ENCODE measurements at places on chromosomes 6 and 20.

DNA sequence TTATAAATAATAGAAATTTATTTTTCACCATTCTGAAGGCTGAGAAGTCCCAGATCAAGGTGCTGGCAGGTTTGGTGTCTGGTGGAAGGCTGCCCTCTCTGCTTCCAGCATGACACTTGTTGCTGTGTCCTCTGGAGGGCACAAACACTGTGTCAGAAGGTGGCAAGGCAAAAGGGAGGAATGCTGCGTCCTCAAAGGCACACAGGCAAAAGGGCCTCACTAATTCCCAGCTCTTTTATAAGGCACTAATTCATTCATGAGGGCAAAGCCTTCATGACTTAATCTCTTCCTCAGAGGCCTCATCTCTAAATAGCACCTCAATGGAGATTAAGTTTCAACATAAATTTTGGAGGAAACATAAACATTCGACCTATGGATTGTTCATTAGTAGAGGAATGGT lies 209.5 kb upstream of the SMLR1 start:
- no peak overlapping the region for H3K27ac ChIP-seq
- no peak for DNase-seq
- no peak overlapping the region for H3K4me3 ChIP-seq
- no peaks in the 10 kb centered on the region for H3K4me1 ChIP-seq

DNA sequence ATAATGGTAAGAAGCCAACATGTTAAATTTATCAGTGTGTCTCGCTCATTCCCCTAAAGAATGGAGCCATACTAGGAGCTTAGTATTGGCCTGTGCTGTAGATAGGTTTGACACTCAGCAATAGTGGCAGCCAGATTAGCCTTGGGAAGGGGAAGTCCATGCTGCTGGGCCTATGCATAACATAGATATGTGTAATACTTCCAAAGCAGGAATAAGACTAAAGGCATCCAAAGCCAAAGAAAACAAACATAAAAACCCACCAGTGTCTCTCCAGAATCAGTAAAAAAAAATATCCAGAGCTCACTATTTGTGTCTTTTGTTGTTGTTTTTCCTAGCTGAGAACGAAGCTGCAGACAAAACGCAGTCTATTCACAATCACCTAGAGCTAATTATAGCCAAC lies 104.2 kb upstream of the STXBP5 start:
- H3K27ac ChIP-seq, result no peak overlapping the region
- no peaks in the 10 kb centered on the region for H3K4me1 ChIP-seq
- no peak for DNase-seq
- no peak overlapping the region for H3K4me3 ChIP-seq
- H3K36me3 ChIP-seq, result no peaks in the 10 kb centered on the region

DNA sequence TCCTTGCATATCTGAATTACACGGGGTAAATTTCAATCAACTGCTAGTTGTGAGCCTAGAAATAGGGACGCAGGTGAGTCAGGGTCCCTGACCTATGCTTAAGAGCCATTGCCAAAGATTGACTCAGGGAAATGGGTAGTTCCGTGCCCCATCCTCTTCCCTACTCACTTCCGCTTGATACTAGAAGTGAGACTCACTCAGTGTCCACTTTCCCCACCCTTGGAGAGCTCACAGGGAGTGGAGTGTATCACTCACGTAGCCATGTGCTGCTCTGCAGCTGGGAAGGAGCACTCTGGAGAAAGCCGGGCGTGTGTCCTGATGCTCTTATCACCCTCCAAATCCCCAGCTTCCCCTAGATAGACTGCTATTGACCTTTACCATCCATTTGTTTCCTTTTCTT lies 543 bp upstream of the MUC22 start:
- DNase-seq, result no peak
- H3K27ac ChIP-seq, result no peak overlapping the region
- peaks cover 12% of the 10 kb centered on the region for H3K36me3 ChIP-seq
- H3K27me3 ChIP-seq, result peaks cover 3% of the 10 kb centered on the region
- H3K4me1 ChIP-seq, result no peaks in the 10 kb centered on the region

GRCh38 chr6:43916924-43917877 lies 147.2 kb downstream of the VEGFA start:
- no peaks in the 10 kb centered on the region for H3K36me3 ChIP-seq
- no peak for DNase-seq
- H3K27me3 ChIP-seq, result peaks cover 7% of the 10 kb centered on the region
- no peak overlapping the region for H3K4me3 ChIP-seq
- no peak overlapping the region for H3K27ac ChIP-seq

GRCh38 chr6:27755768-27756167 lies 156.4 kb downstream of the OR2B2 start:
- peaks cover 19% of the 10 kb centered on the region for H3K27me3 ChIP-seq
- no peaks in the 10 kb centered on the region for H3K36me3 ChIP-seq
- DNase-seq, result no peak
- no peaks in the 10 kb centered on the region for H3K4me1 ChIP-seq
- H3K4me3 ChIP-seq, result no peak overlapping the region
- H3K27ac ChIP-seq, result no peak overlapping the region

DNA sequence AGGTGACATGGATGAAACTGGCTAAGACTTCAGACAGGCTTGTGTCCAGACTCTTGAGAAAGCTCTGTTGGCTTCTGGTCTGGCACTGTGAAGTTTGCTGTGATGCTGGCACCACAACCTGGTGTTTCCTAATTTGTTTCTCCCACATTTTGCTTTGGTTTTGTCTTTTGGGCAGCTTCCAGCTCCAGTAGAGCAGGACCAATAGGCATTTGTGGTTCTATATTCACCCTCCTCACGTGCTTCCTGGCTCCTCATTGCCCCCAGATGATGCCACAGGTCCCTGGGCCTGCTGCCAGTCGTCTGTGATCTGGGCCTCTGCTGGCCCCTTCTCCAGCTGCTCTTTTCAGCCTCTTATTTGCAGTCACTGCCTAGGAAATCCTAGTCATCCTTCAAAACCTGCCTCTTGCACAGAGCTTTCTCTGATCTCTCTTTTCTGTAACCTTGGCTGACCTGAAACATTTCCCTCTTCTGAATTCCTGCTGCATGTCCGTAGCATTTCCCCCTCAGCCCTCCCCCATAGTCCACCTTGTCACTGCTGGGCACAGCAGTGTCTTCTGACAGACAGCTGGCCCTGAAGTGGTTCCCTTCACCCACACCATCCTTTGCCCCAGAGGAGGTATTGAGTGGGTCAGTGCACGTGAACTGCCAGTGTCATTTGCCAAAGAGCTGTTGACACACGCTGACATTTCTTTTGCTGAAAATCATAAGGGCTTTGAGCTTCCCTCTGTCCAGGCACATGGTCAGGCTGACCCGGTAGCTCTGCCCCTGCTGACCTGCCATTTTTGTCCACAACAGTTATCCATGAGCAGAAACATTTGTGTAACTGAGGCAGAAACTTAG lies 63.0 kb downstream of the PTPN1 start:
- H3K27me3 ChIP-seq, result peaks cover 6% of the 10 kb centered on the region
- H3K4me1 ChIP-seq, result peaks cover 14% of the 10 kb centered on the region
- no peaks in the 10 kb centered on the region for H3K36me3 ChIP-seq
- no peak overlapping the region for H3K27ac ChIP-seq
- no peak for DNase-seq
- H3K4me3 ChIP-seq, result no peak overlapping the region

DNA sequence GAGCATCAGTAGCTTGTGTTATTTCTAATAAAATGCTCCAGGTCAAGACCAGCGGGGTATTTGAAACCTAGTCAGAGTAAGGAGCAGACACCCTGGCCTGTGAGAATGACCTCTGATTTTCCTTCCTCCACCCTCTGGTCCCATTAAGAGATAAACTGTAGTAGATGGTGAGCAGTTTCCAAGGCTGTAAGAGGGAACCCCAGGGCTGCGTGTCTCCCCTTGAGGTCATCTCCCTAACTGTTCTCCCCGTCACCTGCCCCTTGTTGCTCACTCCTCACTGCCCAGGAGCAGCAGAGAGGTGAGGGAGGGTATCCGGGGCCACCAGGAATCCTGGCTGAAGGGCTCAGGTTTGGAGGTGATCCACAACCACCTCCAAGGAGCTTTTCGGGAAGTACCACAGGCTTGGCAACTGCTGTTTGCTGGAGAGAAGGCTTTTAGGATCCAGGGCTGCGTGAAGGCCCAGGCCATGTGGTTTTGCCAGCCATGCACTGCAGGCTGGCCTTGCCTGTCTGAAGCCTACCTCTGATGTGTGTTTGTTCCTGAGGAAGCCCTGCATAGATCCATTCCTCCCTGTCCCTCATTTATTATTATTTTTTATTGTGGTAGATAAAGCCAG lies 62.5 kb downstream of the RREB1 start:
- no peak overlapping the region for H3K4me3 ChIP-seq
- H3K4me1 ChIP-seq, result peaks cover 33% of the 10 kb centered on the region
- no peak for DNase-seq
- no peaks in the 10 kb centered on the region for H3K36me3 ChIP-seq
- peaks cover 4% of the 10 kb centered on the region for H3K27me3 ChIP-seq
- H3K27ac ChIP-seq, result no peak overlapping the region

DNA sequence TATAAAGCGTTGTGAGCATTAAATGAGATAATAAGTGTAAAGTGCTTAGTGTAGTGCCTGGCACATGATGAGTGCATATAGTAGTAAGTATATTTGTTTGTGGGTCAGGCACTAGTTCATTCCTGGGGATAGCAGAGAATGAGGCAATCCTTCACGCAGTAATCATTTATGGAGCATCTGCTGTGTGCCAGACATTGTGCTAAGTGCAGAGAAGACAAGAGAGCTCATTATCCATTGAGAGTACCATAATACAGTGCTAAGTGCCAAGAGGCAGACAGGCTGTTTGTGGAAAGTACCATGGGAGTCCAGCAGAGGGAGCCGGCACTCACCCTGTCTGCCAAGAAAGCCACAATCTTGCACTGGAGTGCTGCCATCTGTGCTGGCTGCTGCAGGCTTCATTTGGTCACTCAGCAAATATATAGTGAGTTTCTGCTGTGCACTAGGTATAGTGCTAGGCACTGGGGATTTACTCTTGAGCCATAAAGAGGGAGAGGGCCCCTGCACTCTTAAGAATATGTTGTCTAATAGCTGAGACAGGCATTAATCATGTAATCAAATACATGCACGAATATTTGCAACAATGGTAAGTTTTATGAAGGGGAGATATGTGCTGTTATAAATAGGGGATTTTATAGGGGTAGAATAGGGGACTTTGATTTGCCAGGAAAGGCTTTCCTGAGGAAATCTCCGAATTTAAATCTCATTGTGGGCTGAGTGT lies 12.9 kb upstream of the MROH8 start:
- no peaks in the 10 kb centered on the region for H3K36me3 ChIP-seq
- peak; percentile 89 for DNase-seq
- peaks cover 3% of the 10 kb centered on the region for H3K27me3 ChIP-seq
- peak overlapping the region; percentile 91 for H3K27ac ChIP-seq
